ENCODE measurements at places on chromosomes 6 and 20. TPM values are rescaled to one million over a fixed set of nuclear protein-coding genes. Genes with fewer than 3 reads are reported as not detected.
A peak's percentile ranks its signal among the peaks of the same experiment; 100 is the strongest.

GRCh38 chr20:57346477-57346876 lies 4.6 kb upstream of the RAE1 start:
- DNase-seq = peak; percentile 75

DNA sequence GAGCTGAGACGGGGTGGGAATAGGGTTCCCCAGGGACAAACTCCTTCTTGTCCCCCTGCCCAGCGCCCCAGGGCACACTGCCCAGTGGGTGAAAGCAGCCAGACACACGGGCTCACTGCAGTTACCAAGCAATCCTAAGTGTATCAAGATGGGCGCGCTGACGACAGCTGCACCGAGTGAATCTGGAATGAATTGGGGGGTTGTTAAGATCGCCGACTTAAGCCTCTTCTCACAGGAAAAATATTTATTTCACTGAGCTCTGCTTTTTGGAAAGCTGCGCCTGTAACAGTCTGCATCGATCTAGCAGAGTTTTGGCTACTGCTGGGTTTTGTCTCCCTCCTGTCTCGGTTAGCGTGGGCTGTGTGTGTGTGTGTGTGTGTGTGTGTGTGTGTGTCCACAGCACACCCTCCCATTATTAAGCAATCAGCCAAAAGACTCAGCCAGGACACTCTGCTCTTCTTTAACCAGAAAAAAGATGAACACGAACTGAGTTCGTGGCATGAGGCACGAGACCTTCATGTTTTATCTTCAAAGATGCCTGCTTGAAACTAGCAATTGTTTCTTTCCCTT lies 35.9 kb downstream of the RIPOR3 start:
- peak; percentile 91 for DNase-seq

GRCh38 chr20:51540580-51540979 lies 1.9 kb downstream of the NFATC2 start:
- DNase-seq = no peak

DNA sequence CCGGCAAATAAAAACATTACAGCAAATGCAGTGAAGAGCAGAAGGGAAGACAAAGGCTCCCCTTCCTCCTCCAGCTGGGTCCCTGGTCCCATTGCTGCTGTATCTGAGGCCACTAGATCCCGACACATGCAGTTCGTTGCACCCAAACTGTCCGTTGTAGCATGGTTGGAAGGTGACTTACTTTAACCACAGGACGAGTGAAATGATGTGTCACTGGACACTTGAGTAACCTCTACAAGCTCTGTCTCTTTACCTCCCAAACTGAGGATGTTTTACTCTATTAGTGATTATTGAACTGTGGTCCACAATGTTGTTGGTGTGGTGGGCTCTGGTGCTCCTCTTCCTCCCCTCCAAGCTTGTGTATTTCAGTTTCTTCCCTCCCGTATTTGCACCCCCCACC lies 46.2 kb upstream of the ARMH2 start:
- no peak for DNase-seq

Gene UTRN
- 60.9 TPM for polyA plus RNA-seq

DNA sequence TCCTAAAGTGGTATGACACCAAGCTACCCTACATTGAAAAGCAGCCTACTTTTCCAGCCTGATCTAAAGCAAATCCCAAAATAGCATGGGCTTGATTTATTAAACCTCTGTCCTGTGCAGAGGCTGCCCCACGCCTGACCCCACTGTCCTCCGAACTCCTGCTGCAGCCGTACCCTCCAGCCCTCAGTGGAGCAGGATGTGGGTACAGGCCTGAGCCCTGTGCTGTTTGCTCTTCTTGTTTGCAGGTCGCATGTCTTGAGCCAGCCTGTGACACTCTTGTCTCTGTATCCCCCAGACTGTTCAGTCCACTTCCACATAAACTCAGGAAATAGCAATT lies 61.2 kb downstream of the RPP40 start:
- no peak for DNase-seq

Gene WFDC2
- polyA plus RNA-seq = not detected

Gene OR2B6
- not detected for polyA plus RNA-seq

DNA sequence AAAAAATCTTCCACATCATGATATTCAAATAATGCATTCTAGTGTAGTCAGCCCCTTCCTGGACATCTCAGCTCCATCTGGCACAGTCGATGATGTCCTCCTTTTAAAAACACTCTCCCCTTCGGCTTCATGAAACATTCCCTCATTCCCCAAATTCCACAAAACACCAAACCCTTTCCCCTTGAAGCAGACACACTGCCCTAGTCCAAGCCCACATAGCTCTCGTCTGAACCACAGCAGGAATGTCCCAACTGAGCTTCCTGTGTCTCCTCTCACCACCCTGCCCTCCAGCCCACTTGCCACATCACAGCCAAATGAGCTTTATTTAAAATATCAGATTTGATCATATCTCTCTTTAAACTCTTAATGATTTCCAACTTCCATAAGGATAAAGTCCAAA lies 106.4 kb upstream of the CARMIL1 start:
- DNase-seq = no peak

DNA sequence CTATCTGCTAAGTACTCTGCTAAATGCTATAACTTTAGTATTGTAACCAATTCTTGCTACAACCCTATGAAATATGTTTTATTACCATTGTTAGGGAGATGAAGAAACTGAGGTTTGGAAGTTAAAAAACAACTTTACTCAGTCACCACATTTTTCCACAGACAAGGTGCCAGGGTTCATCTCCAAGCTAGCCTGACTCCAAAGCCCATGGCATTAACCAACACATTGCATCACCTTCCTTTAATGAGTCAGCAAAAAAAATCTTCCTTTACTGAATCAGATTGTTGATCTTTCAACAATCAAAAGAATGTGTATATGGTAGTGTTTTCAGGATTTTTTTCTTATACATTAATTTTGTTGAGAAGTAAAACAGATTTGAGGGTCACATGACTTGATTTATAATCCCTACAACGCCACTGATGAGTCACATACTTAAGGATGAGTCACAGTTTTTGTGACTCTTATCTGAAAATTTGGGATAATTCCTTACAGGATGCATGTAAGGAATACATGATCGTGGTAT lies 41.5 kb downstream of the MAN1A1 start:
- no peak for DNase-seq

Gene DDAH2
- polyA plus RNA-seq = 128 TPM

DNA sequence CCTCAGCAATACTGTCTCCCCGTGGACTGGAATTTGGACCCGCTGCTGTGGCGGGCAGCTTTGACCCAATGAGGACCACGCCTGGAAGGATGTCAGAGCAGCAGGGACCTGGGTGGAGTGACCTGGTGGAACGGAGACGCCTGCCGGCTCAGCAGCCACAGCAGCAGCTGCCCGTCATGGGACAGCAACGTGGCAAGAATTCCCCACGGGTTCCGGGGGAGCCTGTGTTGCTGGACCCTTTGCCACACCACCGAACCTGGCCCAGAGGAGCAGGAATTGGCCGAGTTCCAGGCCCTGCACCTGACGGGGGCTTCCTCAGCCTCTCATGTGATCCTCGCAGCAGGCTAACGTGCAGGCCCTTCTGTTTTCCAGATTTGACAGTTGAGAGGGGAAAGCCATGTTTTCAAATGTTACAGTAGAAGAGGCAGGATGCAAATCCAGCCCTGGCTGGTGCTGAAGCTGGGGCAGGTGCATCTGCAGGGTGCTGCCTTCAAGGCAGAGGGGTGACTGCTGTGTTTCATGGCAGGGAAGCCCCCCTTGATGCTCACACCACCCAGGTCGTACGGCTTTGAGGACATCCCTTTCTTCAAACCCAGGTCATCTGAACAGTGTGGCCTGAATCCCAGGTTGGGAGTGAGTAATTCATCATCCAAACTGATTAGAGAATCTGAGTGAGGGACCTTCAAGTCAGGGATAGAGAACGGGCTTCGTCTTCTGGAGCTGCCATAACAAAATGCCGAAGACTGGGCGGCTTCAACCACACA lies 93.4 kb downstream of the THBS2 start:
- DNase-seq = no peak

Data from hindlimb muscle (tissue), 1 donor.